Stimulated activated CD8-positive, alpha-beta memory T cell treated with anti-CD3 and anti-CD28 coated beads, Interleukin-12 subunit alpha, Interleukin-12 subunit beta, amount 100 ng/mL, for 4 hours (primary cell): ENCODE measurements at places on chromosomes 7 and 10.
A peak's percentile ranks its signal among the peaks of the same experiment; 100 is the strongest.

GRCh38 chr7:138705167-138705566, 4.0 kb upstream of the SVOPL start:
- no peak for DNase-seq

DNA sequence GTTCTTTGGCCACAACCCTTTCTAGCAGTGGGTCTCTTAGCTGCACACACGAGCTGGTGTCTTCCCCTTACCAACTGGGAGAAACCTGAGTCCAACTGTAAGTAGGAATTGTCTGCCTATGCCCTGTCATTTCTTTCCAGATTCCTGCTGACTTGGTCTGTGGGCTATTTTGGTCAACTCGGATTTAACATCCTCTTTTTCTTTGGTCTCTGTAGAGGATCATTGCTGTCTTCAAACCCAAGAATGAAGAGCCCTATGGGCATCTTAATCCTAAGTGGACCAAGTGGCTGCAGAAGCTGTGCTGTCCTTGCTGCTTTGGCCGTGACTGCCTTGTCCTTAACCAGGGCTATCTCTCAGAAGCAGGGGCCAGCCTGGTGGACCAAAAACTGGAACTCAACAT, 10.3 kb downstream of the PI4K2A start:
- no peak for DNase-seq

DNA sequence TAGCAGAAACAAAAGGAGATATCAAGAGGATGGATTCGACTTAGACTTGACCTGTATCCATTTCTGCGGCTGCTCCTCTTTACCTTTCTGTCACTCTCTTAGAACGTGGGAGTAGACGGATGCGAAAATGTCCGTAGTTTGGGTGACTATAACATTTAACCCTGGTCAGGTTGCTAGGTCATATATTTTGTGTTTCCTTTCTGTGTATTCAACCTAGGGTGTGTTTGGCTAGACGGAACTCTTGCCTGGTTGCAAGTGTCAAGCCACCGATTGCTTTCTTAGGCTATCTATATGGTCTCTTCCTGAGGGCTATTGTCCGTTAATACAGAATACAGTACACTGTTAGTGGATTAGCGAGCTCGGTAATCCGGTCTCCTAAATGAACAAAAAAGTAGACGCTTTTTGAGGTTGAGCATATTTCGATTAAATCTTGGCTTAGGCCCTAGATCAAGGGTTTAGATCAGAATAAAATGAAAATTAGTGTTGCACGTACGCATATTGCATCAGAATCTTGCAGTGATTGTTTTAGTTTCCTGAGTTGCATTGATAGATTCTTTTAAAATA, 1.2 kb downstream of the PTEN start:
- no peak for DNase-seq

GRCh38 chr7:11539853-11540252, 292.1 kb downstream of the THSD7A start:
- no peak for DNase-seq

DNA sequence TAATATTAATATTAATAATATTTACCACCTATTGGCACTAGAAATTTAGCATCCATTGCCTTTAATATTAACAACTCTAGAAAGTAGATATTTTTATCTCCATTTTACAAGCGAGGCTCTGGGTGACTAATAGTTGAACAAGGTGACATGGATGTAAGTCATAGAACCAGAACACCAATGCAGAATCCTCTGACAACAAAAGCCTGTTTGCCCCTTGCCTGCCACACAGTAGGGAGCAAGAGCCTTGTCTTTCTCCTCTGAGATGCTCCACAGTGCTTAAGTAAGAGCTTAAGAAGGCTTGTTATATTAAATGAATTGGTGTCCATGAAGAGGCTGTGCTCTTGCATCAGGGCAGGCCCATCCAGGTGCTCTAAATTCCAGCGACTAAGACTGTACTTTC, 51.2 kb upstream of the LBX1 start:
- DNase-seq, result no peak

DNA sequence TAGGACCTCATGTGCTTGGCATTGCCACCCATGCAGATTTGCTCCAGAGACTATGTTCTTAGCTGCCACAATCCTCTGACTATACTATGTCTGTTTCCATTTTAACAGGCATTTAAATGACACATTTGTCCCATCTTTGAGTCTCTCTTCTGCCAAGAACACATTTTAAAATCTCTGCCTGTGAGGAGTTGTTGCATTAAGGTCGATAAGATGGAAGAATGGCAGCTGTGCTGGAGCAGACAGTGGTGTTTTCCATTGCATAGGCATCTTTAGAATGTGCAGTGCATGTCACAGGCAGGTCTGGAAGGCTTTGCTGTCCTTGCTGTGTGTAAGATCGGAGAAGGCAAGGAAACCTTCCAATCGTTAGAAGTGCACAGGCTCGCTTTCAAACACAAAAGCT, 70.9 kb upstream of the CELF2 start:
- DNase-seq, result no peak

- DNase-seq, result no peak
Measured at GRCh38 chr10:67609996-67610793, 85.8 kb downstream of the CTNNA3 start.

DNA sequence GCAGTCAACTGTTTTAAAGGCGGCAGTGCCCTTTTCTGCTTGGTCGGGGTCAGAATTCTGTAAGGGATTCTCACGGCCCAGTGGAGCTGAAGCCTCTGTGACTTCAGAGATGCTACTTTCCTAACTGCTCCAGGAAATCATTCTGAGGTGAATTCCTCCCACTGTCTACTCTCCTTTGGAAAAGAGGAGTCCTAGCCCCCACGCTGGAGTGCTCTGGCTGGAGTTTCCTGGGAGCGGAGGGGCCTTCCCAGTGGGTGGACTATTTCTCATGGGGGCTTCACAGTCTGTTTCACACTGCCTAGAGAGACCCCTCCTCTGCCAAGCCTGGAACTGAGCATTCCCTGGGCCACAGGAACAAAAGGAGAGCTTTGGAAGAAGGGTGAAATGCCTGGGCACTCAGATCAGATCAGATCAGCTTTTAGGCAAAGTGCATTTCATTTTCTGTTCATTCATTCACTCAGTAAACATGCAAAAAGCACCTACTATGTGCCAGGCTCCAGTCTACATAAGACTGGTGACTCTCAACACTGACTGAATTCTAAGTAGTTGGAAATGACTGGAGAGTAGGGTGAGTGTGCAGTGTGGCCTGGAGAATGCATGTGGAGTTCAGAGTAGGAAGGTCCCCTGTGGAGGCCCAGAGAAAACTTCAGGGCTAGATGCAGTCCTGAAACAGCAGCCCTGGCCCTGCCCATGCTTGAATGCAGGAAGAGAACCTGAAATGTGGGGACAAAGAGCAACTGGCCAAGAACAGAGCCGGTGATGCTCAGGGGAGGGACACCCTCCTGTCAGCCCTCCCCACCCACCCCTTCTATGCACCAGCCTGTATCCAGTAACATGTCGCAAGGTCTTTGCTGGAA, 12.2 kb downstream of the ZNF488 start:
- no peak for DNase-seq

DNA sequence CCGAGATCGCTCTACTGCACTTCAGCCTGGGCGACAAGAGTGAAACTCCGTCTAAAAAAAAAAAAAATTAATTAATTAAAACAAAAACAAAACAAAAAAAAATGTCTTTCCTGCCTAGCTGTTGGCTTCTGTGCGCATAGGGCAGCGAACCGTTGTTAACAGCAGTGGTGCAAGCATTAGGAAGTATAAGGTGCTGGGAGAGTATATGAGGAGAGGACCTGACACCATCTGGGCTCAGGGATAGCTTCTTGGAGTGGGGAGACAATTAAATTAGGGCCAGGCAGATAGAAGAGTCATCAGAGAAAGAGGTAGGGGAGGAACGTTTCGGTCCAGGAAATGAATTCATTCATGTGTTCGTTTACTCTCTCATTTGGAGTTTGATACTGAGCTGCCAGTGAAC, 46.2 kb upstream of the EZH2 start:
- DNase-seq, result no peak

DNA sequence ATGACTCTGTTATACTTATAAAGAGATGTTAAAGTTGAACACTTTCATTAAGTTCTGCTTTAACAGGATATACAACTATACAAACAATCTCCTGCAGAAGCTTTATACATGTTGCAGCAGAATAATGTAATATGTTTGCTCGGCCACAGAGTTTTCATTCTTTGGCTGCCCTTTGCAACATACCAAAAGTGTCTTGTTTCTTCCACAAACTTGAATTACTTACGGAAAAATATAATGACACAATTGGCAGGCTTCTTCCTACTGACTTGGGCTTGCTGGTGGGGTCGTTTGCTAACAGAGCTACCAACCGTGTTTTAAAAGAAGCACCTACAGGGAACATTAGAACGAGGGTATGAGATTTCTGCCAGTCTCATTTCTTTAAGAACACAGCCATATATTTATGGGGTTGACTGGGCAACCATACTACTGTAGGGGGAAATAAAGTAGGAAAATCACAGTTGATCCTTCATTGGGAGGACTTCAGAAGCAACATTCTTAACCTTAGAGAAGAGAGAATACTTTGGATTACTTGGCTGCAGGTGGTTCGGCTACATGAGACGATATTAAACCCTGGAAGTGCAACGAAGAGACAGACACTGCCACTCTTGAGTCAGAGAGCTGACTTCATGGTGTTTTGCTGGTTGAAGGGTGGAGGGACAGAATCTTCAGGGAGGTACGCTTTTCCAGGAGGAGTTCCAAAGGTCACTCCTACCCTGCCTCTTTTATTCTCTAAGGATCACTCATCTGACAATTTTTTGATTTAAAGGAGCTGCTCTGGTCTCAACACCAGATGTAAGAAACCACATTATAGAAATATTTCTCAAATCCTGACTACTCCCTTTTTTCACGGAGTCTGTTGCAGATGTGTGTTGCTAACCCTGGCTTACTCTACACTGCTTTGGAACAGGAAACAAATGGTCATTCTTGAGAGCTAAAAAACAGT, 123.9 kb downstream of the SEMA3C start:
- DNase-seq, result no peak

- DNase-seq, result no peak
Measured at GRCh38 chr7:140591180-140591902, 49.3 kb downstream of the DENND2A start.

GRCh38 chr7:2633538-2634266, 1.9 kb downstream of the TTYH3 start:
- peak; percentile 31 for DNase-seq

DNA sequence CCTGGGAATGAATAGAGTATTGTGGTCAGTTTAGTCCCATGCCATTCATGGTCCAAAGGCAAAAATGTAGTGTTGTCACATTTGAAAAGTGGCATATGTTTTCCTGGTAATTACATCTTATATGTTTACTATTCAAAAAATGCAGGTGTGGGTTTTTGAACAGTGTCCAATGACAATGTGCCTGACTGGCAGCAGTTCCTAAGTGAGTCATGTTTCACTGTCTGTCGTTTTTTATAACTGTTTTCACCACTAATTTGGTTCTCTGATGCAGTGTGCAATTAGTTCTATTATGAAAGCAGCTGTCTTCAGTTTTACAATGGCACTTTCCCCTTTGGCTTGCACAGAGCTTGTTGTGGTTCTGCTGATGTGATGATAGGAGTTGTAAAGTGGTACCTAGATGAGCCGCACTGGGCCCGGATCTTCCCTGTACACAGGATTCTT, 162.3 kb downstream of the SEM1 start:
- DNase-seq, result no peak

GRCh38 chr7:31488562-31489203, 25.2 kb upstream of the ITPRID1 start:
- no peak for DNase-seq

GRCh38 chr10:29344073-29344820, 55.4 kb downstream of the LYZL1 start:
- no peak for DNase-seq

- no peak for DNase-seq
Measured at GRCh38 chr7:130951976-130952876, 218.2 kb upstream of the KLF14 start.

DNA sequence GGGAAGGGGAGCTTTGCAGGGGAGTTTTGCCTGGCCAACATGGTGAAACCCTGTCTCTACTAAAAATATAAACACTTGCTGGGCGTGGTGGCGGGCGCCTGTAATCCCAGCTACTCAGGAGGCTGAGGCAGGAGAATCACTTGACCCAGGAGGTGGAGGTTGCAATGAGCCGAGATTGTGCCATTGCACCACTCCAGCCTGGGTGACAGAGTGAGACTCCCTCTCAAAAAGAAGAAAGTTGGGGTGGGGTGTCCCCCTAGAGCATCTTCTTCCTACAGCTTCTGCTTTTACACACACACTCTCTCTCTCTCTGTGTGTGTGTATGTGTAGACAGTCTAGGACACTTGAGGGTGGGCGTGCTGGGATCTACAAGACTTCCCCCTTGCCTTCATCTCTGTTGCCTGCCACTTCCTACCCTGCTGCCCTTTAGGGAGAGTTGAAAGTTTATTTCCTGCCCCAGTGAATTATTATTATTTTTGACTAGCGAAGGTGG, 21.7 kb downstream of the PLAU start:
- DNase-seq, result no peak

- no peak for DNase-seq
Measured at GRCh38 chr7:157138101-157138423, 664 bp upstream of the UBE3C start.

GRCh38 chr7:138878051-138878450, 80.1 kb upstream of the ATP6V0A4 start:
- DNase-seq, result no peak

DNA sequence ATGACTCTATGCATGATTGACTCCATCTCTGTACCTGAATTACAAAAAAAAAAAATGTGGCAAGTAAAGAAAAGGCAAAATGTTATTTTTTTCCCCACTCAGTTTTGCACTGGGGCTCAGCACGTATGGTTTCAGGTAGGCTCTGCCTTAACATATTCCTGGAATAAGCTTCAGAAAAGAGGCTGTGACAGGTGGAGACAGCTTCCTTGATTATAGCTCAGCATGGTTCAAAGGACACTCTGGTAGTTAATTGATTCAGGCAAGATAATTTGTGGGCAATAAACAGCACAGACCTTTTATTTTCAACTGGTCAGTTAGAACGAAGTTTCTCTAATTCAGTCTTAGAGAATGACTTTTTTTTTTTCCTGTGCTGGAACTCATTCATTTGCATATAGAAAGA, 347.3 kb downstream of the GALNT17 start:
- DNase-seq, result no peak

- no peak for DNase-seq
Measured at GRCh38 chr10:15430969-15431771, 60.1 kb upstream of the FAM171A1 start.

- DNase-seq, result no peak
Measured at GRCh38 chr10:44552726-44553125, 167.8 kb upstream of the CXCL12 start.

DNA sequence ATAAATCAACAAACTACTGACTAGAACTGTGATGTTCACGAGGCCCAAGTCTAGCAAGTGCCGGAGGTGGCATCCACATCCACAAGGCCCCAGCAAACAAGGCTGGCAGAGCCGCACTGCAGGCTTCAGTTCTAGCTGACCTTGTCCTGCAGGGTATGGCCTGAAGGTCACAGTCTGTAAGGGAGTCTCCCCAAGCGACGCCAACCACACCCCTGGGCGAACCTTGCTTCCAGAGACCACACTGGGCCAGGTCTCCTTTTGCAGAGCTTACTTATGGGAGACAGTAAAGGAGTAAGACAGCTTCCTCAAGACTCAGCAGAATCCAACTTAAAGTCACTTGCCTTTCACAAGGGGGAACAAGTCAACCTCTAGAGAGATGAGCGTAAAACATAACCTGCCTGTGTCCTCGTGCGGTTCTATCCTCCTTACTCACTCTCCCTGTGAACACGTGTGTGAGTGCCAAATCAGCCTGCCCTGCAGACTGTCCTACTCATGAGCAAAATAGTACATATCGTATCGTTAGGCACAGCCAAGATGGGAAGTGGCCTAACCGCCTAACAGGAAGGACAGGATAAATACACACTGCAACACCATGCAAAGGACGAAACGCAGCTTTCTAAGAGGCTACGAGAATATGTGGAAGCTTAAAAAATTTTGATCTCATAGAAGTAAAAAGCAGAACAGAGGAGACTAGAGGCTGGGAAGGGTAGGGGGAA, 22.7 kb downstream of the FAM53B start:
- DNase-seq, result no peak

GRCh38 chr10:29746080-29746797, 111.5 kb upstream of the SVIL start:
- no peak for DNase-seq
